Astrocyte (in vitro differentiated cells and primary cell): ENCODE measurements at places on chromosomes 2 and 18.
A peak's percentile ranks its signal among the peaks of the same experiment; 100 is the strongest.

DNA sequence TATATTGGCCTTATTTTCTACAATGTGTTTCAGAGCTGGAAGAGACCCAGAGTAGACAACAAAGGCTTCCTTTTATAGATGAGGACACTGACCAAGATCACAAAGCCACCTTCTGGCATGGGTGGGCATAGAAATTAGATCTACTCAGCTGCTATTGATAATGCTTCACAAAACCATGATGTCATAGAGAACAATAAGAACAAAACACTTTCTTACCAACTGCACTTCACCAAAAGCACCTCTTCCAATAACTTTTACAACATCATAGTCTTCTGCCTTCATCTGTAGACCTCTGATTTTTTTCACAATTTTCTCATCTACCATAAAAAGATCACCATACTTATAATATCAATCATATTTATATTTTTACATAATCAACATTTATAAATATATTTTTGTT, 58.1 kb downstream of the ROCK2 start:
- no peak for DNase-seq

DNA sequence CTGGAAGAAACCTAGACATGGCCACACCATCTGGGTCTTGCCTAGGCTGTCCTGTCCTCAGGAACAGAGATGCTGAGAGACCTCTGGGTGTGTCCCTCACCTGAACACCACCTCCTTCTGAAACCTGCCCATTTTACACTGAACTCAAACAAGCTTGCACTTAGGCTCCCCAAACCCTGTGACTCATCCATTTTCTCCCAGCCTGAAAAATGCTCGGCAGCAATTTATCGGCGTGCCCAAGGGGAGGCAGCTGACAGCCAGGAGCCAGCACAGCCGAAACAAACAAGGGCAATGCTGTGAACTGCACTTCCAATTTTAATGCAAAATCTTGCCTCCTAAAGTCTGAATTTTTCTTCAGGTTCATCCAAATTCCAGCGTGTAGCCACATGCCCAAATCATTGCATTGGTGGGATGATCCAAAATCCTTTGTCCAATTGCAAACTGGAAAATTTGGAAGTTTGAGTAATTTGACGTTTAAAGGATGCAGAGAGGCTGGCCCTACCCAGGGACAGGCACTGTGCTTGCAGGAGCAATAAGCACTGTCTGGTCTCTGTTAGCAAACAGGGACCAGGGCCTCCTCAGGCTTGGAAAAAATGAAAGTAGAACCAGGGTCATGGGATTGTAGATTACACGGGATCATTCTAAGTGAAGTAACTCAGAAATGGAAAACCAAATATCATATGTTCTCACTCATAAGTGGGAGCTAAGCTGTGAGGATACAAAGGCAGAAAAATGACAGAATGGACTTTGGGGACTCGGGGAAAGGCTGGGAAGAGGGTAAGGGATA, 67.7 kb downstream of the GALNT14 start:
- DNase-seq: no peak

DNA sequence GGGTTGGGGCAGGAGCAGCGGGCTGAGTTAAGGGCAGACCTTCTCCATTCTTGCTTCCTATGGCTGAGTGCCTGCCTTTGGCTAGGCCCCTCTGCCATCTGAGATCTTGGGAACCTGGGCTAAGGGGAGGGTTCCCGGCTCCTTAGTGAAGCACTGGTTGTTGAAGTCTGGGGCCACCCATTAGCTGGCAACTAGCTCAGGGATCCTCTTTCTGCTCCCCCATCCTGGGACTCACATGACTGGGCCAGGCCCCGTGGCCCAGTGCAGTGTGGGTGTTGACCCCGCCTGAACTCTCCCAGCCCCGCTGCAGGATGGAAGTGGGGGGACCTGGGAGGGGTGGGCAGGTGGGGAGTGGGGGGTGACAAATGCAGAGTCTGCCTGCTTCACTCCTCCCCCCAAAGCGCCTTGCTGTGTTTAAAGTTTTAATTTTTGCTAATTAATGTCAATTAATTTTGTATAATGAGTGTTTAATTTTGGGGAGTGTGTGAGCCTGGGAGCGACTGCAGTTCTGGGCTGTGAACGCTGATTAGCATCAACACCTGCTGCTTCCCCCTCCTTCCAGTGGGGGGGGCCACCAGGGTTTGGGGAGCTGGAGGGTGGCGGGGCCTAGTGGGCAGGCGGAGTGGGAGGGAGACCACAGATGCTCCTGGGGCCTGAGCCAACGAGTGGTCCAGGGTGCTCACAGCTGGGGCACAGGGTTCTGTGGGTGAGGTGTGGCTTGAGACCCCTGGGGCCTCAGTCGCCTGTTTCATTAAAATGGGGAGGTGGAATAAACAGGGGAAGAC, 55.2 kb downstream of the EMX1 start:
- no peak for DNase-seq

DNA sequence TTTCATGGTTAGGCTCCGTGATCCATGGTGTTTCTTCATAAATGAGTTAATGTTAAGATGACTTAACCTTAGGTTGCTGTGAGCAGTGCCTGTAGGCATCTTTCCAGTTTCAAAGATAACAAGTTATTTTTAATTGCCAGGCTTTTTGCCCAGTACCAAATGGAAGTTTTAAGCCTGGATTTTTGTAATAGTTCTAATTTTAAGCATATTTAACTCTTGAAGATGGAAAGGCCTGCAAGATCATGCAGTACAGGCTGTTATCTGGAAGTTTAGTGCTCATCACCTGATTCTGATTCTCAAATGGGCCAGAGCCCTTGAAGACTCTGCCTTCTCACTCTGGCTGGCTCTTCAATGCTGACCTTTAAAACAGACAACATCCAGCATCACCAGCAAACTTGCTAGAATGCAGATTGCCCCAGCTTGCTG, 141.3 kb downstream of the NCK2 start:
- DNase-seq: peak; percentile 71

- DNase-seq: no peak
Measured at GRCh38 chr2:166628478-166629136, 134.6 kb upstream of the SCN7A start.

- DNase-seq: no peak
Measured at GRCh38 chr2:241066171-241066892, 35.8 kb downstream of the MTERF4 start.

DNA sequence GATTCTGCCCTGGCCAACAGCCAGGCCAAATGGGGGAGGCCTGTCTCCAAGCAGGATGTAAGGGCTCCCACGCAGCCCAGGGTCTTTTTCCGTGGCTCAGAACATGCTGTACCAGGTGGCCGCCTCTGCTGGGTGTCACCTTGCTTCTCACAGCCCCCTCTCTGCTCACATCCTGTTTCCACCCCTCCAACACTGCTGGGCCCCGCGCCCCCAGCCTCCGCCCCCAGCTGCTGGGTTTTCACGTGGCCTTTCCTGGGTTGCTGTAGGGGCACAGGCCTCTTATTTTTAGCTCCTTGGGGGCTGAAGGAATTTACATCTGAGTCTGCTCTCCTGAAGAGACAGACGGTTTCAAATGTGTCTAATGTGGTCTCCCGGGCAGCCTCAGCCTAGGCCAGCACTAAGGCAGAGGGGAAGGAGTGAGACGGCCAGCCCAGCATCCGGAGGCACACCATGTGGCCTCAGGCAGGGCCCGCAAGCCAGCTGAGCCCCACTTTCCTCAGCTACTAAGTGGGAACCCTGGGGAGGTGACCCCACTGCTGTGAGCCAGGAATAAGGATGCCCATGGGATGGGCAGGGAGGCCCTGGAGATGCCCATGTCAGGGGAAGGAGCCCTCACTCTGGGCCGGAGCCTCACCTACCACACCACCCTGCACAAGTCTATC, 18.7 kb upstream of the DUSP2 start:
- no peak for DNase-seq

GRCh38 chr2:104412384-104412783, 441.5 kb upstream of the POU3F3 start:
- no peak for DNase-seq

- DNase-seq: no peak
Measured at GRCh38 chr2:221844212-221845020, 272.3 kb upstream of the EPHA4 start.

DNA sequence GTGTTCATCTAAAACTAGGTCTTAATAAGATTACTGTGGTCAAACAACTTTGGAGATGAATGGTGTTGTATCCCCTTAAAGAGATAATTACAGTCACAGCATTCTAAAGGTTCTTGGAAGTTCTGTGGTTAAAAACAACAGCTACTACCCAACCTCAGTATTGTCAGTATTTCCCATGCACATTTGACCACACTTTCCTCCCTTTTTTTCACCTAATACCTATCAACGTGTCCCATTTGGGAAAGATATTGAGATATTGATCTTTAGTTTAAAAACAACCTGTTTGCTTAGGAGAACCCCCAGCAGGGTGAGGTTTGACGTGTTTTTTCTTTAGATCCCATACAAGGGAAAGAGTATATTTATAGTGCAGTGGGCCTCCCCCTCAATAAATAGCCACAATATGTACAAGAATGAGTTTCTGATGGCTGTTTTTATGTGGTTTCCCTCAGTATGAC, 65.6 kb downstream of the WDR7 start:
- DNase-seq: peak; percentile 22

GRCh38 chr2:190809139-190809764, 71.4 kb upstream of the GLS start:
- no peak for DNase-seq

- DNase-seq: no peak
Measured at GRCh38 chr2:226520723-226521122, 278.9 kb downstream of the IRS1 start.

- no peak for DNase-seq
Measured at GRCh38 chr2:238927746-238928519, 80.0 kb downstream of the TWIST2 start.

- no peak for DNase-seq
Measured at GRCh38 chr2:222483513-222484039, 59.2 kb downstream of the SGPP2 start.

GRCh38 chr2:7071916-7072556, 154.8 kb downstream of the RNF144A start:
- no peak for DNase-seq

DNA sequence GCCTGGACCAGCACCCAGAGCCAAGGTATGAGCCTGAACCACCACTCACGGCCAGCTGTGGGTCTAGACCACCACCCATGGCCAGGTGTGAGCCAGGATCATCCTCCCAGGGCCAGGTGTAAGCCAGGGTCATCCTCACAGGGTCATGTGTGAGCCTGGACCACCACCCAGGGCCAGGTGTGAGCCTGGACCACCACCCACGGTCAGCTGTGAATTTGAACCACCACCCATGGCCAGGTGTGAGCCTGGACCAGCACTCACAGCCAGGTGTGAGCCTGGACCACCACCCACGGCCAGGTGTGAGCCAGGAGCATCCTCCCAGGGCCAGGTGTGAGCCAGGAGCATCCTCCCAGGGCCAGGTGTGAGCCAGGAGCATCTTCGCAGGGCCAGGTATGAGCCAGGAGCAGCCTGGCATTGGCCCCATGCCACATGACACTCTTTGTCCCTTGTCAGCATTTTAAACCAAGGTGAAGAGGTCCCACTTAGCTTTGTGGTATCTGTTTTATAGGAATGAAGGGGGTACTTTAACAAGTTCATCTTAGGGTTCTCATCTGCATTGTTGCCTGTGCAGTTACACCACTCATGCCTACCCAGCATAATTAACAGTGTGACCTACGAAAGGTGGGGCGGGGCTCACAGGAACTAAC, 71.2 kb downstream of the AGAP1 start:
- DNase-seq: no peak

DNA sequence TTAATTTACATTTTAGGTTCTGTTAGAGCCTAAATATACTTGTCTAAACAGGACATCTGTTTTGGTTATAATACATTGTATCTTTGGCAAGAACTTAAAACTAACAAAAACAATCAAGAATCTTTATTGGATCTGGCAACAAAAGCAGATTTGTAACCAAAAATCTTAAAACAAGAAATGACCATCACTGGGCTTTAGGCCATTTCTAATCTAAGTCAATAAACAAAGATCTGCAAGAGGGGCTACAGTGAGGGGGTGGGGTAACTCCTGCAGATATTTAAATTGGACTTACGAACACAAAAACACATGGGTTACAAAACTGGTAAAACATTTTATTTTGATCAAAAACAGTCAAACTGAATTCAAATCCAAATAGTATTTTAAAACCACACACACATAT, 77.3 kb downstream of the SRBD1 start:
- DNase-seq: peak; percentile 2

DNA sequence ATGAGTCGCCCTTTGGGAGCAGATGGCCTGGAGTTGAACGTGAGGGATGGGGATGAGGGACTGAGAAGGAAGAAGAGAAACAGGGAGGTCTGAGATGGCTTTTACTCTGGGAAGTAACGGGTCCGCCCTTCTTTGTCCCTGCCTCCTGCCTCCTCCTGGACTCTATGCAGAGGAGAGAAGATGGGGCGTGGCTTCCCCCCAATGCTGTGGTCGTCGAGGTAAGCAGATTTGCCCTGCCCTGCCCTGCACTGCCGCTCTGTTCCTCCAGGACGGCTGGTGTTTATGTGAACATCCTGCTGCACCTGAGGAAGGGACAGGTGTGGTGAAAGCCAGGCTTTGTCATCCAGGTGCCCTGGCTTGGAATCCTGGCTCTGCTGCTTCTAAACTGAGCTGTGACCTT, 13.5 kb upstream of the NTSR2 start:
- no peak for DNase-seq
